Pons (tissue), 1 donor: ENCODE measurements at places on chromosomes 7 and 10.

- no peak for DNase-seq
These were observed 3.5 kb downstream of the STK31 start for GRCh38 chr7:23713285-23714149.

GRCh38 chr7:148135116-148135515 lies 455.4 kb upstream of the C7orf33 start:
- no peak for DNase-seq

GRCh38 chr7:26381476-26382353 lies 90.1 kb downstream of the SNX10 start:
- DNase-seq, result no peak

- DNase-seq, result peak; percentile 11
These were observed 39.7 kb upstream of the EPHB6 start for GRCh38 chr7:142815134-142815533.

DNA sequence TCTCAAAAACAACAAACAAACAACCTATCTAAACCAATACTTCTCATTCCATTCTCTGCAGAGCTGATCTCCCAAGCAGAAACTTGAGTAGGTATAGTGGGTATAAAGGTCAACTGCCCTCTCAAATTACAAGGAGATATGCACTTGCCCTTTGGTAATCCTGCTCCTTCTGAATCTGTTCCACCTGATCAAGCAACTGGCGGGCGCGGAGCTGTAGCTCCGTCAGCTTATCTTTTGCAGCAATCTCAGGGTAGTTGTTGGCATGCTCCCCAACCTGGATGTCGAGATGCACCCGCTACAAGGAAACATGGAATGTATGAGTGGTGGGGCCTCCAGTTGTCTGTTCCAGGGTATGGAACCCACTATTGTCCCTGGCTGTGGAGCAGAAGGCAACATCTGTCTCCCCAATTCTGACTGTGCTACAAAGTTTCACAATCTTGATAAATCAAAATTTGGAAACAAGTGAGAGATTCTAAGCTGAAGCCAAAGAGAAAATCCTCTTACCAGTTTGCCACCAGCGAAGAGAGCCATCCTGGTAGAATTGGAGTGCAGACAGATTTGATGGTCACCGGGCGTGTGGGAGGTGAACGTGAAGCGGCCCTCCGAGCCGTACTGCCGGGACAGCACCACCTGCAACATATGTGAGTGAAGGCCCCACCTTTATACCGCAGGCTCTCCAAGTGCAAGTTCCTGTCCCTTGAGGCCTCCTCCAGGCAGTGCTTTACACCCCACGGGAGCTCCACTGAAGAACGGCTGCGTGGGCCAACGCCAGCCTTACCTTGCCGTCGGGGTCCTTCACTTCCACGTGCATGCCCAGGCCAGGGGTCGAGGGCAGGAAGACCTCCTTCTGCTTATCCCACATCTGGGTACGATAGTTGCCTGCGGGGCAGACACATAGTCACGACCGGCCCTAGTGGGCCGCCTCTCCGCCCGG lies 819 bp downstream of the TMED4 start:
- DNase-seq, result no peak

GRCh38 chr10:132691711-132692153 lies 94.2 kb downstream of the NKX6-2 start:
- no peak for DNase-seq

- DNase-seq, result no peak
These were observed 25.7 kb downstream of the GOLGA7B start for GRCh38 chr10:97875391-97875790.

DNA sequence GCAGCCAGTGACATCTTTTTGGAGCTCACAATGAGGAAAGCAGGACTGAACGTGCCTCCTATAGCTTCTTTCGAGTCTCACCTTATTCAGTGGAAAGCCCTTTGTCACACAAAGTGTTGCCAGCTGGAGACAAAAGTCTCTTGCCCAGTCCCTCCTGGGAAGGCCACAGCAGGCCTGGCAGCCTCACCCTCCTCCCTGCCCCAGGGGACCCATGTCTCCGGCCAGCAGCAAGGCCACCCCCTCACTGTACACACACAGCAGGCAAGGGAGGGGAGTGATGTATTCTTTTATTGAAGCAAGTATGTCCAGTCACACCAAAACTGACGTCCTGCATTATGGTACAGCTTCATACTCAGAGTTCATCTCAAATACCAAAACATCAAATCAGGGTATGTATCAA lies 56.0 kb downstream of the CSGALNACT2 start:
- DNase-seq, result no peak

GRCh38 chr7:17690030-17690429 lies 250.3 kb downstream of the SNX13 start:
- no peak for DNase-seq

- DNase-seq, result peak; percentile 79
These were observed 20.7 kb downstream of the MTURN start for GRCh38 chr7:30155481-30155880.

- peak; percentile 6 for DNase-seq
These were observed 35.3 kb upstream of the DUSP5 start for GRCh38 chr10:110462166-110463095.
